Heart left ventricle (tissue), 16 donors: ENCODE measurements at places on chromosomes 16 and 17.

- no peak for DNase-seq
These were observed 967 bp upstream of the CDH15 start for GRCh38 chr16:89170346-89171215.

- DNase-seq: no peak
These were observed 75.5 kb upstream of the IRX6 start for GRCh38 chr16:55248494-55248893.

DNA sequence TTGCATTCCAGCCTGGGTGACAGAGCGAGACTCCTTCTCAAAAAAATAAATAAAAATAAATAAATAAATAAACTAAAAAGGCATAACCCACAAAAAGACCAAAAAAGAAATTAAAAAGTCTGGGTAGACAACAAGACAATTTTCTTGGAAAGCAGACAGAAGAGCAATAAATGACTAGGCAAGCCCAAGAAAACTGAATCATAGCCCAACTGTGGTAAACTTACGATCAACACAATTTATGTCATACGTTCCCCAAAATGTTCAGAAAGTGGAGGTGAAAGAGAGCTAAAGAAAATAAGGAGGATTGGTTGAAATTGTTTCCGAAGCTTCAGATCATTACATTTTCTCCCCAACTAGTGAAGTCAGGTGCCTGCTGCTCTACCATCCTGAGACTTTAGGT, 31.3 kb upstream of the C17orf78 start:
- no peak for DNase-seq

DNA sequence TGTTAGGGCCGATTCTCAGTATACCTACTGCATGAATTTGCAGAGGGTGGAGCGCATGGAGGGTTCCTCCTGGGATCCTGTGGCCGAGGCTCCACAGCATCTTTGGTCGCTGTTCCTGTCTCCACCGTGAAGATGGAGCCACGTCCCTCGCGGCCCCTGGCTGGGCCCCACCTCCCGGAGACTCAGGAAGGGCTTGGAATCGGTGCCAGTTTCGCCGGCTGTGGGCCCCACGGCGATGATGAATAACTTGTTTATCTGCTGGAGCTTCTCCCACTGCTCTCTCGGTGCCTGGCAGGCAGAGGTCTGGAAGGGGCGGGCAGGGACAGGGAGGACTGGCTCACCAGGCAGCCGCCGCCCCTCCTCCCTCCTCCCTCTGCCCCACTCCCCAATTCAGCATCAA, 8.1 kb downstream of the SLC5A11 start:
- DNase-seq: peak; percentile 69
